H54 (cell line): ENCODE measurements at places on chromosomes 2 and 18.
A peak's percentile ranks its signal among the peaks of the same experiment; 100 is the strongest.

DNA sequence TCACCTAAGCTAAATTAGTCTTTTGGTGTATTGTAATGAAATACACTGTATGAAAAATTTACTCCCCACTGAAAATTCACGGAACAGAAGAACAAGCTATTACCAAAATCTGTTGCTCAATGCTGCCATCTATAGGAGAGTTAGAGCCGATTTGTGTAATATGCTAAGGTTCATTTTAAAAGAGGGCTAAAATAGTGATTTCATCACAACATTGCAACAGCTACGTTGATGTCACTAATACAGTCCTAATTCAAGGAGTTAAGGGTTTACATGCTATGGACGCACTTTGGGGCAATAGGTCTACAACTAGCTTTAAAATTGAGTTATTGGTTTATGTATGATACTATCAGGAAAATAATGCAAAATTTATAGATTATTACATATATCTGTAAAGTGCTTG, 3.0 kb upstream of the IRS1 start:
- DNase-seq = no peak

GRCh38 chr18:74390900-74391299, 66.2 kb downstream of the DIPK1C start:
- no peak for DNase-seq

- DNase-seq = no peak
These were observed 2.5 kb downstream of the PXDN start for GRCh38 chr2:1741851-1742250.

- DNase-seq = no peak
These were observed 16.6 kb downstream of the SP110 start for GRCh38 chr2:230203110-230203676.

GRCh38 chr2:88342749-88343148, 109.7 kb downstream of the FOXI3 start:
- DNase-seq = no peak

DNA sequence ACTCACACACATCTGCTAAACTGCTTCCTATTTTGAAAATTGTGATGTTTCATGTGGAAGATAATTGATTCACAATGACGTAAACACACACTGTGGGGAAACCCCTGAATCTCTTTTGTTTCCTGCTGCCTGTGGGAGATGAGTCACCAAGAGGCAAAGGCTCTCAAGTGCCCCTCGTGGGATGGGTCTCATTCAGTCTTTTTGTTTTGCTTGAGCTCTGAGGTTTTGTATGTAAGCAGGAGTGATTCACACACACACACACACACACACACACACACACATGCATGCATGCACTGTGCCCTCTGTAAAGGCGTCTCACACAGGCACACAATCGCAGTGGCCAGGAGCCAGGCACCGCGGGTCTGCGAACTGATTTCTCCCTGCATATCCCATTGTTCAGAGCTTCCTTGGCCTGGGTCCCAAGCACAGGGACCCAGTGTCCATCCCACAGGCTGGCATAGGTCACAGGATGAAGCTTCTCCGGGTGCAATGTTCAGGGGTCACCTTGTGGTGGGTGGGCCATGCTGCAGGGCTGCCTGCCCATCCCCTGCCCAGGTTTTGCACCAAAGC, 12.1 kb upstream of the ARHGEF4 start:
- DNase-seq = peak; percentile 88

DNA sequence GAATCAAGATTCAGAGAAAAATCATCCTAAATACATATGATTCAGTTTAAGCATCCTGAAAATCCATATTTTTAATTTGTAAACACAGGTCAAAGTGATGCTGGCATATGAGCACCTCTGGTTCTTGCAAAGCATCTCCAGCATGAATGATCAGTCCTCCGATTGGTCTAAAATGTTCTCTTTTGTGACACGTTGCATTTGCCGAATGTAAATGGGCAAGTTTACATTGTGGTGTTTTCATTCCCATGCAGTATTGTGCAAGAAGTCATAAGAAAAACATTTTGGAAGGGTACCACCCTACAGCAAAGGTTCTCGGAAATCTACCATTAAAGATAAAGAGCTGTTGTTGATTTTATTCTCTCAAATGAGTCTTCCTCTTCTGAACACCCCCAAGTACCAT, 108.0 kb upstream of the UNC80 start:
- DNase-seq = no peak

- DNase-seq = no peak
These were observed 67.1 kb downstream of the SUMO1 start for GRCh38 chr2:202171241-202171825.
